ENCODE measurements at places on chromosomes 7 and 10.

DNA sequence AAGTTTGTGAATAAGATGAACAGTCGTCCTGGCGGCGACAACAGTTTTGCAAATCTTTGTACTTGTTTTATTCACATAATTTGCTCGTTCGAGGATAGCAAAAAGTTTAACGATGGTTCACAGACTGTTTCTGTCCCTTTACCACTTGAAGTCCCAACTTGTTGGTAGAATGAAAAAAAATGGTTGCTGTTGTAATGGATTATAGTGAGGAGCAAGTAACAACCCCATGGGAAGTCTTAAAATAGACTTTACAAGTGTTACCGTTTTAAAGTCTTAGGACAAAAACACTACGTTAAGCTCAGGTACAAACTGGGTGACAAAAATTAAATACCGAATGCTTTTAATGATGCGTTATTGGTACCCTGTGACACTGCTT lies 589 bp downstream of the LSM8 start:
- no peak for DNase-seq

DNA sequence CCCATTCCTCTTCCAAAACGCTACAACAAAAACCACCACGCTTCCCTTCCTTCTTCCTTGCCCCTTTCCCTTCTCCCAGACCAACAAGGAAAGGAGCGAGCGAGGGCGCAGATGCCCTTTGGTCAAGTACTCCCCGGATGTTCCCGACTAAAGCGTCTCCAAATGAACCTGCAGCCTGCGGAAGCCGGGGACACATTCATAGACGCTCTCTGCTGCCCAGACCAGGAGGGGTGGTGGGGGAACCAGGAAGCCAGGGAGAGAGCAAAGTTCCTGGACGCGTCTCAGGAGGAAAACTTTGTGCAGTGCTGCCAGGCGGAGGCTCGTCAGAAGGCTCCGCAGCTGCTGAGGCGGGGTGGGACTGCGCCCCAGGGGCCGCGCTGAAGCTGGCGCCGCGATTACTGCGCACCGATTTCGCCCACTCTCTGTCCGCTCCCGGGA lies 754 bp downstream of the SEMA3D start:
- DNase-seq, result peak; percentile 31

DNA sequence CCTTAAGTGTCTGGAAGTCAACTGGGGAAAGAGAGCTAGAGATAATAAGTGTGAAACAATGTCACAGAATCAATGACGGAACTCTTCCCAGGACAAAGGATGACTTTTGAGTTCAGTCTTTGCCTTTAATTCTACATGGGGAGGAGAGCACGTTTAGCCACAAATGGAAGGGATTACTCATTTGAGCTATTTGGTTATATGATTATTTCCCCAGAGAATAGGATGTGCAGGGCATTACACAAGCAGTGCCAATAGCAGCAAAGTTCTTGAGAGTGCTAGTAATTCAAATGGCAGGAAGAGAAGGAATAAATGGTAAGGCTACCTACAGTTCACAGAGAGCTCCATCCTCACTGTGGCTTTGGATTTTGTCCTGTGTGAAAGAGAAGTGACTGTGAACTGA lies 6.0 kb downstream of the EGFR start:
- DNase-seq, result no peak

GRCh38 chr10:49168831-49169500 lies 19.2 kb downstream of the TMEM273 start:
- DNase-seq, result no peak

- DNase-seq, result peak; percentile 71
Measured at GRCh38 chr10:14604181-14605142, 170.2 kb downstream of the FAM107B start.

GRCh38 chr7:142436601-142437000 lies 178.7 kb upstream of the PRSS58 start:
- DNase-seq, result no peak

GRCh38 chr10:89327803-89328441 lies at the start of gene IFIT3:
TSS of gene IFIT3 (plus strand) at chr10:89327997. CDS start at chr10:89328074, 77 bp downstream.
- DNase-seq, result peak; percentile 38

DNA sequence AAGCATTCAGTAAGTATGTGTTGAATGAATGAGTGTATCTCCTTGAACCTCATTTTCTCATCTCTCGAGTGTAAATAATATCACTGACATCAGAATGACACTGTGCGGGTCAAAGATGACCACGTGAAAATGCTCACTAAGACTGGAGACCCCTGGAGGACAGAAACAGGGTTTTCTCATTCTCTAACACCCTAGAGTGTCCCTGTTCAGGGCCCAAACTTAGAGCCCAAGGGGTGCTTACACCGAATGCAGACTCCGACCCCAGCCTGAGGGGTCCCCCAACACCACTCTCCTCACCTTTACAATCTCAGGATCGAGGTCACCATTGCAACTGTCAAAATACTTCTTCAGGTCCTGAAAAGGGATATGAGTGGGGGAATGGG lies 1.4 kb downstream of the CDK5 start:
- no peak for DNase-seq

GRCh38 chr10:105956550-105956949 lies 1208.0 kb downstream of the SORCS1 start:
- no peak for DNase-seq

DNA sequence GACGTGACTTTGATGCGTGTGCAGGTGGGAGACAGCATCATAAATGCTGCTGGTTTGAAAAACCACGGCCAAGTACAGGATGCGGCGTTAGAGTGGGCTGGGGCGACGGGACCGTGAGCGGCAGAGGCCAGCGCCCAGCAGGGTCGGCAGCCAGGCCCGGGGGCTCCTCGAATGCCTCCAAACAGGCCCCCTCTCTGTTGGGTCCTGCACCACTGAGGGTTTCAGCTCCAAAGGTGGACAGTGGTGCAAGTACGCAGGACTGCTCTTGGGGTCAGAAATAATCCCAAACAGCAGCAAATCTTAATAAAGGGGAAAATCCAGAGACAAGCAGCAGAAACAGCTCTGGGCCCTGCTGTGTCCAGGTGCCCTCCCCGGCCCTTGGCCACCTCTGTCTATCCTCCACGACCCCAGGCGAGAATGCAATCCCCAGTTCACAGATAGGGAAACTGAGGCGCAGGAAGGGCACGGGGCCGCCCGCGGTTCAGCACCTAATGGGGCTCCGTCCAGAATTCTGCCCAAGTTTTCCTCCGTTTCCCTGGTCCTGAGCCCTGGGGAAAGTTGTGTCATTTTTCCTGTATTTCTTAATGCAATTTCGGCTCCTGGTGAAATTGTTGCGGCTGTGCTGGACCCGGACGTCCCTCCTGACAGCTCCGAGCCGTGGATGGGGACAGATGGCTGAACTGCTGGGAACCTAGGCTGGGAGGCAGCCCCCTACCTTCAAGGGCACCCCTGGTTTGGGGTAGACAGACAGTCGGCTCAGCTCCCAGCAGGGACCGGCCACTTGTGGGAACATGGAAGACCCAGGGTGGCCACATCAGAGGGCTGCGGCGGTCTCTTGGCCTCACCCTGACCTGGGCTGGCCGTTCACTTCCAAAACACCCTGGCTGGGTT lies 97.4 kb downstream of the FOXL3 start:
- no peak for DNase-seq

- DNase-seq, result no peak
Measured at GRCh38 chr10:126908225-126908624, 3.0 kb downstream of the DOCK1 start.

- no peak for DNase-seq
Measured at GRCh38 chr7:44609829-44610228, 3.4 kb downstream of the OGDH start.

DNA sequence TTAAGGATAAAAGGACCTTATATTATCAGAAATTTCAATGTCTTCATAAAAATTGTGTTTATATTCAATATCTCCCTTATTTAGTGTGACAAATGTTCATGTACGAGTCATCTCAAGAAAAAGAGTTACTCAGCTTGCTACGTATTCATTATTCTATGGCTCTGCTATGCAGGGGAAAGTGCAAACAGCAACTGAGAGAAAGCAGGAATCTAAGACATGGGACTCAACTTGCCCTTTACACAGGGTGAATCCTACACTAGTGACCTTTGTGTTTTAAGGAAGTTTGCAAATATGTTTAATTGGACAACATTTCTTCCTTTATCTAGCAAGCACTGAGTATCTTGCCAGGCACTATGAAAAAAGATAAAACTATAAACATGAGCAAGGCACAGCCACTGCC lies 104.7 kb downstream of the NPSR1 start:
- no peak for DNase-seq

- no peak for DNase-seq
Measured at GRCh38 chr10:108363576-108363975, 1199.1 kb upstream of the SORCS1 start.

- DNase-seq, result no peak
Measured at GRCh38 chr10:78781991-78782390, 286.8 kb upstream of the ZMIZ1 start.

DNA sequence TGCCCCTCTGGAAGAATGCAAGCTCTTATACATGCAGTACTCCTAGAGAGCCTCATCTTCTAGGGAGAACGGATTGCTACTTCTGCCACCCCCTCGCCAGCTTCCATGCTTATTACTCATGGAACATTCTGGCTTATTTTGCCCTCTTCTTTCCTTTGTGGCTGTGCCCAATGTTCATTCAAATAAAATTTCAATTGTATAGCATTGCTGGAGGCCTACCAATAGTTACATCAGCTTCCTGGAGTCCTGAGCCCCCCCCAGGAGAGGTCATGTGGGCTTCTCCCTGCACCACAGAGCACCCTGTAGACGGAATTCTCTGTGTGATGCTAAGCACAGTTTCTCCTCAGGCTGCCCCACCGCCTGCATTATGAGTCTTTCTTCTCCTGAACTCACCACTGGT lies 1094.0 kb downstream of the KCNMA1 start:
- DNase-seq, result no peak

GRCh38 chr7:143002106-143002505 lies 24.8 kb downstream of the OR9A2 start:
- DNase-seq, result no peak

- no peak for DNase-seq
Measured at GRCh38 chr10:70927189-70927943, 39.0 kb upstream of the PCBD1 start.

GRCh38 chr7:10685040-10685439 lies 288.6 kb upstream of the PHF14 start:
- DNase-seq, result no peak

DNA sequence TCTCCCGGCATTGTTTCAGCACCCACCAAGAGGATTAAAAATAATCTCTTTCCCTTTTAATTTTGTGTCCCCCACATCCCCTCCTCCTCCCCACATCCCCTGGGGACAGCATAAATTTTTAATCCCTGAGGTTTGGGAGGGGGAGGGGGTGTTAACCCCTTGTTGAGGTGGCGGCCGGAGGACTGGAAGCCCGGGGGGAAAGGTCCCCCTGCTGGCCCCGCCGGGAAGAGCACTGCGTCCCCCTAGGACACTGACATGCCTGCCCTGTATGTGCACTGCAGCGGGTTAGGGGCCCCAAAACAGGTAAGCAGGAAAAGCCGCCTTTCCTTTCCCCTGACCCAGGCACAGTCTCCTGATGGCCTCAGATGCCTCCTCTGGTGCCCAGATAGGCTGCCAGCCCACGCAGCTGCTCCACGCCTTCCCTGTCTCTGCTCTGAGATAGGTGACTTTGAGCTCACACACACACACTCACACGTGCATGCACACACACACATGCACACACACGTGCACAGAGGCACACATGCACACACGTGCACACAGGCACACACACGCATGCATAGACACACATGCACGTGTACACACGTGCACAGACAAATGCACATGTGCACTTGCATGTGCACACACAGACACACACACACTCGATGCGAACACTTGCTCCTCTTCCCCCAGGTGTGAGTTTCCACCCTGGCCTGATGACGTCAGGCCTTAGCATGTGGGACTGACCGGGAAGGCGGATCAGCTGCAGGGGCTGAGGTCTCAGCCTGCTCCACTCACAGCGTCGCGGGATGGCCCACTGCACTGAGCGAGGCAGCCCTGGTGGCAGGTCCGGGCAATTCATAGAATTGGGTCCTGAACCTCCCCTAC lies 12.3 kb downstream of the CNPY1 start:
- DNase-seq, result peak; percentile 92

DNA sequence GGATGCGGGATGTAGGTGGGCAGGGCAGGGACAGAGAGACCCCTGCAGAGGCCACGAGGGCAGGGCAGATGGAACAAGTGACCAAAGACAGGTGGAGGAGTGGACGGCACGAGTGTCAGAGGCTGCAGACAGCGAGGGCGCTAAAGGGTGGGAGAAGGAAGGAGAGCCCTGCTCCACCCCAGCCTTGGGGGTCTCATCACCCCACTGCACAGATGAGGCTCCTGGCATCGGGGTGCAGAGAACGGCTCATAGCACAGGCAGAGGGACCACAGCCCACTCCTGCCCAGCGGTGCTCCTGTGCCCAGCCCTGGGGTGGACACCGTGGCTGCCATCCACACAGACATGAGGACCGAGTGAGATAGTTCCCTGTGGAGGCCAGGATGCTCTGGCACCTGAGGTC lies 2.2 kb upstream of the LAT2 start:
- DNase-seq, result no peak

DNA sequence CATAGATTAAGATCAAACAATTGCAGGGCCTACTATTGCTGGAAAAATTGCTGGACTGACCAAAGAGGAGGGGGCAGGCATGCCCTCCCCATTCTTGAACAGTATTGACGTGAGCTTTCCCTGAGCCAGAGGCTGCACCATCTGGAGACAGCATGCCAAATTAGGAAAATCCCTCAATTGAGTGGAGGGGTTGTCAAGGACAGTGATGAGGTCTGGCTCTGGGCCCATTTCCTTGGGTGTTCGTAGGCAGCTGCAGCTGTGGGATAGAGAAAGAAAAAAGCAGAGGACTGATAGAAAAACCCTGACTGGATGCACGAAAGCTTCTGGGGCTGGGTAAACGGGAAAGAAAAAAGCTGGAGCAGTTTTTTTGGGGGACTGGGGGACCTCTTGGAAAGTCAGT lies 22.8 kb upstream of the ORC5 start:
- no peak for DNase-seq

GRCh38 chr7:28477041-28477442 lies 64.7 kb downstream of the CREB5 start:
- DNase-seq, result no peak

- DNase-seq, result peak; percentile 84
Measured at GRCh38 chr7:100049441-100050291, at the start of gene ZSCAN21. TSS of gene ZSCAN21 (plus strand) at chr7:100049774. CDS start at chr7:100057007, 7,233 bp downstream.

DNA sequence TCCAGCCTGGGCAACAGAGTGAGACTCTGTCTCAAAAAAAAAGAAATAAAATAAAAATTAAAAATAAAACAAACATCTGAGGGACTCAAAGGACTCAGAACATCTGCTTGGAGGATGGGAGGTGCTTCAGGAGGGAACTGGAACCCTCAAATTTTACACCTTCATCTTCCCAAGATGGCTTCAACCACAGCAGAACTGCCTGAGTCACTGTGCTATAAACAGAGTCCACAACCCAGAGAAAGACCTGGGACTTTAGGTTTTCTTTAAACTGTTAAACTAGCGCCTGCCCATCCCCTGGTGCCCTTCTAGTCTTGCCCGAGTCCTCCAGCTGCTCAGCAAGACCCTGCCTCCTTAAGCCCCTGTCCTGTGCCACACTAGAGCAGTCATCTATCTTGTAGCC lies 40.8 kb downstream of the RGS10 start:
- DNase-seq, result no peak

DNA sequence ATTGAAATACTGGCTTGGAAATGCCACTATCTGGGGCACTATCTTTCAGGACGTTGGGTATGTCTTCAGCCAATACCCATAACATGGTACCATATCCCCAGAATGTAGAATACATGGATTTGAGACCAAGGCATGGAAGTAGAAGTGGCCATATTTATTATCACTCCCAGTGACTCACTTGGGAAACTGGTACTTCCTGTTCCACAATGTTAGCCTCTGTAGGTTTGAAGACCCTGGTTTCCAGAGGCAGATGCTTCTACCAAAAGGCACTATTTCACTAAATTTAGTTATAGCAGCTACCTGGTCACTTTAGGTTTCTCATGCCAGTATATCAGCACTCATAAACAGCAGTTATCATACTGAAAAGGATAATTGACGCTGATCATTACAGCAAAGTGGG lies 184.2 kb downstream of the CCDC71L start:
- DNase-seq, result no peak

All from HuH-7 (cell line).